ENCODE measurements at places on chromosomes 16 and 17.

DNA sequence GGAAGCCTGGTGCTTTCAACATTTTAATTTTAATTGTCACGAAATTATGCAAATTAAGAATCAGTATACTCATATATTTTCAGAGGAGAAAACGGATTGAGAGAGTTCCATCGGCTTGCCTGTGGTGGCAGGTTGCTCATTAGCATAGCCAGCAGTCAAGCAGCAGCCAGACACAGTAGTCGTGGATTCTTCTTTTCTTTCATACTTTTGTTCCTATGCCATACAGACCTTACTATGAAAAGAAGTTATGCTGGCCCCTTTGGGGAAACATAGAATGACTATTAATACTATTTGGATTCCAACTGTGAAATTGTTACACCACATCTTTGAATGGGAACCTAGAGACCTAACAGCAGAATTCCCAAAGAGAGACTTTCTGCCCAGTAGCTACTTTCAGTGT is 617.7 kb upstream of the CA10 start:
- no peak for DNase-seq

DNA sequence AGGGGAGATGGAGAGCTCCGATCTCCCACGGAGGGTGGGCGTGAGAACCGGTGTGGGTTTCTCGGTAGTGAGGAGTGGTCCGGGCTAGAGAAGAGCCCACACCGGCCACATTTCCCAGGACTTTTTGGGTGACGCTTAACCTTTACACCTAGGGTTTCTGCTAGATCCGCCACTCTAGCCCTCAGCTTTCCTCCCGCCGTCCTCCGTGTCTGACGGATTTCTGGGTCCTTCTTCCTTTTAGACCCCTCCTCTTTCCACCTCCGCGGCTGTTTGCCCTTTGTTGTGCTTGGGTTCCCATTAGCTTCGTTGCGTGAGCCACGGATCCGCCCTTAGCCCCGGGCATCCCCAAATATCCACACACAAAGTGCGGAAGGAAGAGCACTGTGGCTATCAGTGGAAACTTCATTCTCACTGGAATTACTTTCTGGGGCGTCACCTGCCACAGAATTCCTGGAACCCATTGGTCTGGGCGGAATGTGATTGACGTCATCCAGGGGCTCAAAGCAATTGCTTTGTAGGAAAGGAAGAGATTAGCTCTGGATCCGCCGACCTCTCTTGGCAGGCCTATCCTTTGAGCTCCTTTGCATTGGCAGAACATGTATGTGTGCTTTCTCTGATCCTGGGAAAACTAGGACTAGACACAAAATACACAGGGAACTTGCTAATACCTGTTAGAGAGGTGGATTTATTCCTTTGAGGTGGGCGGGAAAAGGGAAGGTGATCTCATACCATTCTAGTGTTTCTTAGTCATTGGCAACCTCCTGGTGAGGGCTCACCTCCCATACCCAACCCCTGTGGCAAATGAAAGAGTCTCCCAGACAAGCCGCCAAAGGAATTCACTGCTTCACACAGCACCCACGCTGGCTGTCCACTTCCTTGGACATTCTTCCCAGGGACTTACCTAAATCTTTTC is 654 bp downstream of the TNFAIP1 start:
- no peak for DNase-seq

GRCh38 chr17:64225410-64225809 is 37.6 kb downstream of the TEX2 start:
- no peak for DNase-seq

DNA sequence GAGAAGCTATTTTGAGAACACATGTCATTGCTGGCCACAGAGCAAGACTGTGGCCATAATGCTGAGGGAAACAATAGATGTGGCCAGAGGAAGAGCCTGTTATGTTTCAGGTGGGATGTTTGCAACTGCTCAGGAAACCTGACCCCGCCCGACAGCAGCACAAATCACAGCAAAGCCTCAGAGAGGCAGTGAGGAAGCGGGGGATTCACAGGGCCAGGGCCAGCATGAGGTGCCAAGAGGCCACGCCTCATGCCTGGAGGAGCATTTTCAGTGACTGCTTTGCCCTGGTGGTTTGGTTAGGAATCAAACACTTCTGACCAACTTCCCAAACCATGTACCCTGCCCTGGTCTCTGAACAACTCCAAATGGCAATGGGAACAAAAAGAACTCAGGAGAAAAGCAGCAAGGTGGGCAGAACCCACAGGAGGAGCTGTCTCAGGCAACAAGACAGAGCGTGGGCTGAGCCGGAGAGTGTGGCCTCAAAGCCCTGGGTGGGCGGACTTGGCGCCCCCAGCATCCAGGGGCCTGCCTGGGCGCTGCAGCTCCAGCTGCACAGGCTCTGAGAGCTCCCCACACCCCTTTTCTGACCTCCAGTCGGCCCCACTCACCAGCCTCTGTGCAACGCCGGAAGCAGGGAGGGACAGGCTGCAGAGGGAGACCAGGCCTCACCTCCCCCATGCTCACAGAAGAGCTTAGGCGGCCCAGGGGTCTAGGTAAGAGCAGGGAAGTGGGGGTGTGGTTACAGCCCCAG is 20.6 kb downstream of the HIC1 start:
- DNase-seq = no peak

DNA sequence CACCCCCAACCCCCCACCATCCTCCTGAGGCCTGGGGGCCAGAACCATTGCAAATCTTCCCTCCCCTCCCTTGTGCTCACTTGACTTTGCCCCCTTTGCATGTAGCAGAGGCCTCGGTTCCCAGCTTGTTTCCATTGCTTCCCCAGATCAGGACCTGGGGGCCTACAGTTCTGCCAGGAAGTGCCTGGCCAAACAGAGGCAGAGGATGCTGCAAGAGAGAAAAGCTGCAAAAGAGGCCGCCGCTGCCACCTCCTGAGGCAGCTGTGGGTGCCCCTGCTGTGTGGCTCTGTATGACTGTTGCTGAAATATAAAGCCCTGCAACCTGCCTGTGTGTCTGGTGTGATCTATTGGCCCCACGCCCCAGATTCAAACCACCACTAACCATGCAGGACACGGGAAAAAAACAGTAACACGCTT is 2.3 kb downstream of the NDUFB10 start:
- DNase-seq = peak; percentile 65
